ENCODE measurements at places on chromosomes 5 and 9.

GRCh38 chr5:58362135-58362534, 97.8 kb downstream of the PLK2 start:
- DNase-seq: no peak

- DNase-seq: no peak
Measured at GRCh38 chr5:174482607-174483024, 241.8 kb upstream of the MSX2 start.

GRCh38 chr5:22250528-22250927, 602.6 kb downstream of the CDH12 start:
- DNase-seq: no peak

DNA sequence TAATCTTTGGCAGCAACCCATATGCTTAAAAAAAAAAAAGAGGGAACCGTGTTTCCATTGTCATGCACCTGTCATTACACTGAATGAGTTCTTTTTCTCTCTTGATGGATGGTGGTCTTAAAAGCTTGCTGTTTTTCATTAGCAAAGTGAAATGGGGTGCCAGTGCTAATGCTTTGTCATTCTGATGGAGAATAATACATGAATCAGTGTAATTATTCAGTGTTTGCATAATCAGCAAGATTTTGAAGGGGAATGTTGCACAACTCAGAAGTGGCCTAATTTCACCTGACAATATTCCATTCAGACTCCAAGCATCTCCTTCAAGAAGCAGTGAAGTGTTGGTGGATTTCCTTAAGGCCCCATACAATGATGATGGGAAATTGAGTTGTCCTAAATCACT, 38.1 kb downstream of the MAP1B start:
- no peak for DNase-seq

DNA sequence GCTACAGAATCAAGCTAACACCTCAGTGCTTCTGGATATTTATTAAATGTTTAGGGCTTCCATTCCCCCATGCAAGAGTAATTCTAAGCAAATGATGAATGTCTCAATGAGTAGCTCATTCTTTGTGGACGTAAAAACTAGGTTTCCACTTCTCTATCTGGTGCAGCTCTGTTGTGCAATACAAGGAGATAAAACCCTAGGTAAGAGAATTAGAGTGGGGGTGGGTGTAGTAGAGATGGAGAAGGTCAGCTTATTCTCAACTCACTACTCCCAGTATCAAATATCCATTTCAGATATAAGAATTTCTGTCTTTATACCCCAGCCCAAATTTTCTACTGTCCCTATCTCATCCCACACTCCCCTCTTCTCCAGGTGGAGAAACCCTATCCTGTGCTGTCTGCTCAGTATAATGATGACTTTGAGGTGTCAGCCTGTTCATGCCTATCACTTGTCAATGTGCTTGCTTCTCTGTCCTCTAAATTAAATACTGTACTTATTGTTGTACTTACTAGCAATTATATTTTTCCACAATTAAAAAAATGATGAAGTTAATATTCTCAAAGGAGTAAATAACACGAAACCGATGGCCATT, 4.3 kb upstream of the FYB1 start:
- DNase-seq: no peak

DNA sequence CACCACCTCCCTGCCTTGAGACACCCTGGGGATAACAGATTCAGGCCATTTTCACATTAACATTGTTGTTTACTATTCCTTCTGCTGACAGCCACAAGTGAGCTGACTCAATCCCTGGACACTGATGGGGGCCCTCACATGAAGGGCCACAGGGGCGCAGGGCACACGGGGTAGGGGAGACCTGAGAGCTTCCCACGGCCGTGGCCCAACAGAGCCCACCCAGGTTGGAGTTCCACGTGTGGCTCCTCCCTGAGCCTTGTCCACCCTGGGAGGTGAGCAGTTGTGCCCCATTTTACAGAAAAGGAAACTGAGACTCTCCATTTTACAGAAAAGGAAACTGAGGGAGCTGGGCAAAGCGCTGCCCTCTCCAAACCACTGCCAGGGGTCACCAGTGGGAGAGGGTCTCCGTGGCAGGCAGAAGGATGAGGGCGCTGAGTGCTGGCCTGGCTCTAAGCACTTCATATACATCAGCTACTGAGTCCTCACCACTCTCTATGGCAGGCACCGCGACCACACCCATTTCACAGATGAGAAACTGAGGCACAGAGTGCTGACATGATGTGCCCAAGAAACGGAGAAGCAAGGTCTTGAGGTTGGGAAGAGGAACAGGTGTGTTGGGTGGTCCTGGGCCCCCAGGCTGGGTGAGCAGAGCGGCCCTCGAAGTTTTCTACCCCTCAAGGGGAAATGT, 2.3 kb downstream of the NINJ1 start:
- no peak for DNase-seq

GRCh38 chr5:169100735-169101075, 200.2 kb downstream of the SLIT3 start:
- no peak for DNase-seq

All from NCI-H2081 treated with DMSO at 0.1 percent for 48 hours (cell line).